ENCODE measurements at places on chromosomes 12 and 14.

GRCh38 chr14:24837280-24838046 lies 203.5 kb upstream of the GZMB start:
- H3K36me3 ChIP-seq = no peaks in the 10 kb centered on the region
- peaks cover 18% of the 10 kb centered on the region for H3K27me3 ChIP-seq
- DNase-seq = no peak
- no peak overlapping the region for H3K27ac ChIP-seq
- H3K4me3 ChIP-seq = no peak overlapping the region

DNA sequence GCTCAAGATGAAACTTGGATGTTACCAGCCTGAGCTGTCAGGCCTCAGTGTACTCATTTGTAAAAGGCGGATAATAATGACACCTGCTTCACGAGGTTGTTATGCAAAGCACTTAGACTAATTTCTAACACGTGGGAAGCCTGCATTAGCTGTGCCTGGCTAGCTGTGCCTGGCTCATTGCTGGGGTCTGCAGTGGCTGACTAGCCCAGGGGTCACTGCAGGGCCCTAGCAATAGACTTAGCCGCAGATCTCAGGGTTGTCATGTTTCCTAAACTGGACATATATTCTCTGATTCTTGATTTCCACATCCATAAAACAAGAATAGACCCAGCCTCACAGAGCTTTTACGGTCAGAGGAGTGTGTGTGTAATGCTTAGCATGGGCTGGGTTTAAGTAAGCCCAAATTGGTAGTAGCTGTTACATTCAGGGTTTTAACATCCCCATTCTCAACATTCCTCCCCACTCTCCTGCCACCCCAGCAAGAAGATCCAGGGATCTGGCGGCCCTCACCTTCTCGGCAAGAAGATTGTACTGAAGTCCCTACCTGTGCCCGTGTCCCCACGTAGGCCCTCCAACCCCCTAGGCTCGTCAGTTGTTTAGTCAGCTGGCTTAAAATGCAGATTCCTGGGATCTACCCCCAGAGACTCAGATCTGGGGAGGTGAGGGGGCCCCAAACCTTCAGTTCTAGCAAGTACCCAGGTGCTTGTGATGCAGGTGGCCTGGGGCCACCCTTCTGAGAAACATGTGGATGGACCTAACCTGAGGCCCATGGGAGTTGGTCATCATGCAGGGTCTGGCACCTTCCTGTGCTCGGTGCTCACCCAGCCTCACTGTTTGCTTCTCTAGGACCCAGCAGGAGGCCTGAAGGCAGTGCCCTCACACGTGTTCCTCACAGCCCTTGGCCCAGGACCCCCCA lies 8.6 kb downstream of the NR4A1 start:
- H3K4me3 ChIP-seq = no peak overlapping the region
- peaks cover 11% of the 10 kb centered on the region for H3K27me3 ChIP-seq
- H3K36me3 ChIP-seq = peaks cover 13% of the 10 kb centered on the region
- peaks cover 4% of the 10 kb centered on the region for H3K4me1 ChIP-seq
- no peak for DNase-seq
- no peak overlapping the region for H3K27ac ChIP-seq

GRCh38 chr14:67251573-67252226 lies 10.5 kb downstream of the PALS1 start:
- no peaks in the 10 kb centered on the region for H3K27me3 ChIP-seq
- H3K27ac ChIP-seq = no peak overlapping the region
- H3K4me3 ChIP-seq = no peak overlapping the region

DNA sequence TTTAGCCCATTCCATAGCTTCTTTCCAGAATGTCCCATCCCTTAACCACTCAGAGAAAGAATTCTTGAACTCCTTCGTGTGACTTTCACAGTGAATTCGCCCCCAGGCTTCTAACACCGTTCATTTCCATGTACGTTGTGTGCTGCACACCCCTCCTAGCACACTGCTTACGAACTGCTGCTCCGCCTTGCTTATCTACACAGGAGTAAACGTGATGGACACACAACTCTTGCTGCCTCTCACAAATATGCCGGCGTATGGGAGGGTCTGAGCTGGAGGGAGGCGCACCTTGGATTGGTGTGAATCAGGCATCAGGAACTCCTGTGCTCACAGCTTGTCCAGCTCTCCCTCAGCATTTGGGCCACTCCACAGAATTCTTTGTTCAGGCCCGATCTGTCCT lies 3.9 kb upstream of the ADGRD1 start:
- DNase-seq = no peak
- peaks cover 55% of the 10 kb centered on the region for H3K27me3 ChIP-seq
- H3K27ac ChIP-seq = no peak overlapping the region
- H3K36me3 ChIP-seq = no peaks in the 10 kb centered on the region

DNA sequence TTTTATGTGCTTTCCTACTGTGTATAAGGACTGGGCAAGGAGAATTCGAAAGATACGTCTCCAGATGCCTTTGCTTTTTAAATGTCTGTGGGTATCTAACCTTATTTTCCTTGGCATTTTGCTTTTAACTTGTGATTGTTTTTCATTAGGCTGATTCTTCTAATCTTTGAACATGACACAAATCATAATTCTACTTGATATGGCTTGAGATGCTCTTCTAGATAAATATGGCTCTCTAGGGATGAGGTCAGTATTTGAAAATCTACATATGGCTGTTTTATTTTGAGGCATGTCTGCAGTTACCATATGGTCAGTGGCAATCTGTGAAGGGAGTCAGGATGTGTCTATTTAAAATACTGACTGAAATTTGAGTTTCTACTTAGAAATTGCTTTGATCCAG lies 139.2 kb downstream of the SLC2A13 start:
- no peaks in the 10 kb centered on the region for H3K36me3 ChIP-seq
- no peaks in the 10 kb centered on the region for H3K27me3 ChIP-seq
- no peak for DNase-seq
- H3K4me1 ChIP-seq = peaks cover 1% of the 10 kb centered on the region
- no peak overlapping the region for H3K4me3 ChIP-seq

- DNase-seq = no peak
- H3K27ac ChIP-seq = no peak overlapping the region
- peaks cover 4% of the 10 kb centered on the region for H3K4me1 ChIP-seq
- H3K36me3 ChIP-seq = peaks cover 65% of the 10 kb centered on the region
Measured at GRCh38 chr12:118237052-118237665, 101.2 kb downstream of the PEBP1 start.

DNA sequence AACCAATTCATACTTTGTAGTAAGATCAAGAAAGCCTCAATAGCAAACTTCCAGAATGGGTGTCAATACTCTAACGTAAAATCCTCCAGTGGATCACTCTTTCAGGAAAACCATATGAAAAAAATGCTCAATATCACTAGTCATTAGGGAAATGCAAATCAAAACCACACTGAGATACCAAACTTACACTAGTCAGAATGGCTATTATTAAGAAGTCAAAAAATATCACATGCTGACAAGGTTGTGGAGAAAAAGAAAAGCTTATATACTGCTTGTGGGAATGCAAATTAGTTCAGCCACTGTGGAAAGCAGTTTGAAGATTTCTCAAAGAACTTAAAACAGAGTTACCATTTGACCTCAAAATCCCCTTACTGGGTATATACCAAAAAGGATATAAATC lies 49.5 kb upstream of the ATXN7L3B start:
- H3K4me3 ChIP-seq = no peak overlapping the region
- H3K4me1 ChIP-seq = peaks cover 14% of the 10 kb centered on the region
- no peaks in the 10 kb centered on the region for H3K36me3 ChIP-seq
- no peak overlapping the region for H3K27ac ChIP-seq
- no peaks in the 10 kb centered on the region for H3K27me3 ChIP-seq
- DNase-seq = no peak

DNA sequence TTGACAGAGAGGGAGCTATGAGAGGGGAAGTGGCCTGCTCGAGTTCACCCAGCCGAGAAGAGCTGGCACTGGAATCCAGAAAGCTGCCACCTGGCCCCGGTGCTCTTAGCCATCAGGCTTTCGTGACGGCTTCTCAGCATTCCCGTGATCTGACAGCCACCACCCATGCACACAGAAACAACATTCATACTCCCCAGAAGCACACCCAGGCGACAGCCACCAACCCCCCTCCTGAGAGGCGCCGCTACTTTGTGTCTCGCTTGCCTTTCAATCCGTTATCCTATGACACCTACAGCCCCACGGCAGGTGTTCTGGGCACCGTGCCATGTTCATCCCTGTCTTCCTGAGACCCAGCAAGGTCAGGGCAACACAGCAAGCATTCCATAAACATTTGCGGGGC lies 31.4 kb downstream of the PSMC1 start:
- H3K36me3 ChIP-seq = peaks cover 57% of the 10 kb centered on the region
- H3K27me3 ChIP-seq = no peaks in the 10 kb centered on the region
- DNase-seq = no peak
- no peaks in the 10 kb centered on the region for H3K4me1 ChIP-seq
- H3K4me3 ChIP-seq = no peak overlapping the region
- peak overlapping the region; percentile 41 for H3K27ac ChIP-seq

DNA sequence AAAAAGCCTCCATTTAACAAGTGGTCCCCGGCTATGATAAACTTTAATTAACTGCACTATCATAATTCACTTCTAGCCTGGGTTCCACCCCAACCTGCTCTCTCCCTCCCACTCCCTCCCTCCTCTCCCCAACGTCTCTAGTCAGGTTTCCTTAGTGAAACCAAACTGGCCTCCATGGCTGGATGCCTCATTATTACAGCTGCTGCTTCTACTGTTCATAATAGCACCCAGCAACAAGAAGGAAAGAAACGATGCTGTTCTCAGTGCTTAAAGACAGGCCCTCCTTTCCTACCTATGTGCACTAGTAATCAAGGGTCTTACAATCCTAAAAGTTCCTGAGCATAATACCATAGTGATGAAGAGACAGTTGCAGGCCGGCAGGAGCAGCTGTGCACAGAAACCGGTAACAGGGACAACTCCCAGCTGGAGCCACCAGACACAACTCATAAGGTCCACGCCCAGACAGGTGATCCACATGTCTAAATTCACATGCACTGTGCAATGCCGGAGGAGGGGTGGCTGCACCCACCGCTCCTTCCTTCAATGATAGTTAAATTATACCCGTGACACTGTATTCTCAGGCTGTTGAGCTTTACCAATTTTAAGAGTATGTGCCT lies 6.2 kb downstream of the IRF2BPL start:
- H3K27me3 ChIP-seq = no peaks in the 10 kb centered on the region
- DNase-seq = no peak
- H3K27ac ChIP-seq = no peak overlapping the region
- peaks cover 28% of the 10 kb centered on the region for H3K36me3 ChIP-seq

DNA sequence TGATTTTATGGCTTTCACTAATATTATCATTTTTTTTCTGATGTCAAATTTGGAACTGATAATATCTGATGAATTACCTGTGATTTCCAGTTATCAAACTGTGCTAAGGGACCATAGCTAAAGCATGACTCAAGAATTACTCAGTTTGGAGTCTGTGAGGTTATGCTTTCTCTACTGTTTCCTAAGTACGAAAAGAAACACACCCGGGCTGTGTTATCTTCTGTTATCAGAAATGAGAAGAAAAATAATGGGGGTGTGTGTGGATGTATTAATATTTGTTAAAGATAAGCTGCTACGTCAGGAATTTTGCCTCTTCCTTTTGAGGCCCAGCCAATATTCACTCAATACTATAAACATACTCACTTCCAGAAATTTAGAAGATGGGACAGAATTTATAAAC lies 1401.9 kb upstream of the FLRT2 start:
- H3K36me3 ChIP-seq = no peaks in the 10 kb centered on the region
- H3K27ac ChIP-seq = no peak overlapping the region
- H3K4me1 ChIP-seq = no peaks in the 10 kb centered on the region
- H3K4me3 ChIP-seq = no peak overlapping the region
- H3K27me3 ChIP-seq = no peaks in the 10 kb centered on the region
- no peak for DNase-seq

GRCh38 chr12:49357103-49357678 lies 10.1 kb upstream of the SPATS2 start:
- peaks cover 4% of the 10 kb centered on the region for H3K36me3 ChIP-seq
- H3K27me3 ChIP-seq = peaks cover 38% of the 10 kb centered on the region
- no peak for DNase-seq
- no peak overlapping the region for H3K4me3 ChIP-seq

GRCh38 chr12:111361717-111362576 lies 6.9 kb downstream of the PHETA1 start:
- no peaks in the 10 kb centered on the region for H3K36me3 ChIP-seq
- peaks cover 10% of the 10 kb centered on the region for H3K4me1 ChIP-seq
- no peak for DNase-seq

- H3K27ac ChIP-seq = no peak overlapping the region
- H3K36me3 ChIP-seq = no peaks in the 10 kb centered on the region
- peaks cover 9% of the 10 kb centered on the region for H3K27me3 ChIP-seq
- H3K4me1 ChIP-seq = no peaks in the 10 kb centered on the region
Measured at GRCh38 chr12:34297790-34298164, 275.5 kb downstream of the ALG10 start.

DNA sequence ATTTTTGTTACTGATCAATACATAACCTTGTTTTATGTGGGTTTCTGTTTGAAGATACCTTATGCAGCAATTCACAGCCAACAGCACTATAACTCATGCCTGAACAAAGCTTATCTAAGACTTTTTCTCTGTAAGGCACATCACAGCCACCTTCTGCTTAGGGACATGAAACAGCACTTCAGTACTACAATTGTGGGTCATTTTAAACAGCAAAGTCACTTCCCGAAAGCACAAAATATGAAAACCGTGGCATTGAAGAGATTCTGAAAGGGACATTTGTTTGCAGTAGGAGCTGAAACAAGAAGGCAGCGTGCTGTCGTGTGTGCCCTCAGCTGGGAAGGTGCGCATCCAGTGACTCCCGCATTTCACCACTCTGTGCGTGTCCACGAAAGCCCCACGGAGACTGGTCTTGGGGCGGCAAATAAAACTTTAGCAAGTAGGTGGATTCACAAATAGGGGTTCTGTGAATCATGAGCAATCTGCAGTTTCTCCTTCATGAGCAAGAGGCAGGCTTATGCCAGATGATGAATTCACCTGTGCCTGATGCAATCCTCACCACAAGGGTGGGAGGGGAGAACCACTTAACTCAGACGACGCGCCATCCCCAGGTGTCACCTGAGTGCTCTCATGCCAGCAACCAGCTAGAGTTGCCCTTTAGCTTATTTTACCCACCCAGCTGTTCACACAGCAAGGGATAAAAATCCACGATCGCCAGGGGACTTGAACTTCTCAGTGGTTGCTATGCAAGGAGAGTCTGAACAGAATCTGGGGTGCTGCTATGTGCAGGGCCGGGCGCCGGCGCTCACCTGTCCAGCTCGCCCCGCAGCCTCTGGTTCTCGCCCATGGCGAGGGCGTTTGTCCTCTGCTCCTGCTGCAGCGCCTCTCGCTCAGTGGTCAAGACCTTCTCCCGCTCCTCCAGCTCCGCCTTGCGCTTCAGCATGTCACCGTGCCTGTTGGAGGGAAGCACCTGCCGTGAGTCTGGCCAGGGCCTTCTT lies 54.9 kb upstream of the GPR68 start:
- no peak for DNase-seq
- peak overlapping the region; percentile 17 for H3K27ac ChIP-seq
- H3K36me3 ChIP-seq = peaks cover 100% of the 10 kb centered on the region
- H3K4me1 ChIP-seq = peaks cover 23% of the 10 kb centered on the region
- no peak overlapping the region for H3K4me3 ChIP-seq

GRCh38 chr12:132492522-132492921 lies 2.6 kb downstream of the FBRSL1 start:
- H3K27ac ChIP-seq = peak overlapping the region; percentile 88
- H3K36me3 ChIP-seq = peaks cover 34% of the 10 kb centered on the region
- peak overlapping the region; percentile 78 for H3K4me3 ChIP-seq
- no peak for DNase-seq
- no peaks in the 10 kb centered on the region for H3K27me3 ChIP-seq

Data from effector memory CD8-positive, alpha-beta T cell (primary cell).